ENCODE measurements at places on chromosomes 16 and 17. TPM values are rescaled to one million over a fixed set of nuclear protein-coding genes. Genes with fewer than 3 reads are reported as not detected.

The CACNG5 gene
- not detected for total RNA-seq

The CES5A gene
- not detected for total RNA-seq

The TP53TG3D gene
- not detected for total RNA-seq

The ZP2 gene
- not detected for total RNA-seq

The NATD1 gene
- total RNA-seq = 1.6 TPM

The KRT40 gene
- not detected for total RNA-seq

The MYL4 gene
- not detected for total RNA-seq

The CES1 gene
- 0.06 TPM for total RNA-seq

The PMFBP1 gene
- under 0.01 TPM for total RNA-seq

The RTN4RL1 gene
- 1.1 TPM for total RNA-seq

The DYNLRB2 gene
- total RNA-seq = not detected

All from aortic smooth muscle cell (primary cell).